ENCODE measurements at places on chromosomes 12 and 14.

GRCh38 chr14:52923902-52924575 is 26.8 kb downstream of the FERMT2 start:
- DNase-seq = no peak

GRCh38 chr14:47526591-47527244 is 148.7 kb downstream of the MDGA2 start:
- DNase-seq = no peak

- no peak for DNase-seq
These were observed at the start of gene RGS6 for GRCh38 chr14:71932229-71932981. Gene RGS6, plus strand, starts transcription at chr14:71932429.

DNA sequence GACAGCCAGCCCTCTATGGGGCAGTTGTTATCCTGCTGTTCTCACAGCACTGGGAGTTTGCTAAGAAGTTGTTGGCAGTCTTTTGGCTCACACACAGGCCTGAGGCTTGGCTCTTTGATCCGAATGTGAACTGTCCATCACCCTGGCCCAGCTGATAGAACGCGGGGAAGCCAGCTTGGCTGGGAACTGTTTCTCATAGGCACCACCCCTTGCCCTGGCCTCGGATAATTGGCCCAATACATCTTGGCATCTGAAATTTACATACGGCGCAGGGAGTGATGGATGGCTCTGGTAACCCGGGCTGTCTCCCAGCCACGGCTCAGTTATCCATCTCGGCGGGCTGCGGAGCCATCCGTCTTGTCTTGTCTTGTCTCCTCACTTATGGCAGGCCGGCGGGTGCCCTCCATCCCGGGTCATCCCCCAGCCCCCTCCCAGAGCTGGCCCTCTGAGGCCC is 164.1 kb downstream of the PHETA1 start:
- no peak for DNase-seq

- no peak for DNase-seq
These were observed 123.4 kb downstream of the KSR2 start for GRCh38 chr12:117845271-117845904.

GRCh38 chr12:102833687-102834441 is 83.2 kb downstream of the PAH start:
- DNase-seq = no peak

GRCh38 chr12:54983536-54984101 is 943 bp downstream of the TESPA1 start:
- no peak for DNase-seq

- no peak for DNase-seq
These were observed 7.7 kb downstream of the PPP1R3E start for GRCh38 chr14:23294734-23295561.

DNA sequence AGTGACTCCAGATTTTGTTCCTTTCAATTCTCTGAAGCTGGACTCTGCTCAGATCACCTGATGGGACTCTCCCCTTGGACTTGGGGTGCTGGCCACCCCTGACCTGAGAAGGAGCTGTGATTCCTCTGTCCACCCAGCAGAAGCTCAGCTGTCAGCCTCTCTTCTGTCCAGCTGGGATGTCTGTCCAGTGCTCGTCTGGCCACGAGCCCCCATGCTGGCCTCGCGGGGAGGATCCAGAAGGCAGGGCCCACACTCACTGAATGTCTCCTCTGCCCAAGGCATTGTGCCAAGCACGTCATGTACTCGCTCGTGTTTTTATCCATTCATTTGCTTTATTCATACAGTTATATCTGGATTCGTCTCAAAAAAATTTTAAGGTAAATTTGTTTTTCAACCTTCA is 14.2 kb upstream of the SLC24A4 start:
- no peak for DNase-seq

- peak; percentile 29 for DNase-seq
These were observed 83.7 kb downstream of the CHGA start for GRCh38 chr14:93006567-93007051.

DNA sequence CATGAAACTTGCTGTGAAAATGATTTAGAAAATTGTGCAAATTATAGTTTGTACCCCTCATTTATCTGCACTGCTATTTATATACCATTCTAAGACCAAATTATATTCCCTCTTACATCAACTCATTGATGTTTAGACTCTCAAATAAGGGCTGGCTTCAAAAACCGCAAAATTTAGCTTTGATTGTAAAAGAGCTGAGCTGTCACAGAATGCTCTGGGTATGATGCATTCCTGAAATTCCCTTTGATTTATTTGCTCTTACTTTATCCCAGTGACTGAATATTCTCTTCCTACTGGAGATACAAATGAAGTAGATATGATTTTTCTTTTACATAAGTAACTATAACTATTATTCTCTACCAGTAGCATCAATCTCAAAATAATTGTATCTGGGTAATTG is 78.0 kb upstream of the TMTC2 start:
- DNase-seq = no peak

DNA sequence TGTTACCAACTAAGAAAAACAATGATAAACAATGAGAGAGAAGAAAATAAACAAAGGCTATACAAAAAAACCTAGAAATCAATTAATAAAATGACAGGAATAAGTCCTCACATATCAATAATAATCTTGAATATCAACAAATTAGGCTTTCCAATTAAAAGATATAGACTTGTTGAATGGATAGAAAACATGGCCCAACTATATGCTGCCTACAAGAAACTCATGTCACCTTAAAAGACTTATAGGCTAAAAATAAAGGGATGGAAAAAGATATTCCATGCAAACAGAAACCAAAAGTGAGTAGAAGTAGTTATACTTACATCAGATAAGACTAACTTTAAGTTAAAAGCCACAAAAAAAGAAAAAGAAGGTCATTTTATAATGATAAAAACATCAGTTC is 183.9 kb downstream of the MYRFL start:
- no peak for DNase-seq

DNA sequence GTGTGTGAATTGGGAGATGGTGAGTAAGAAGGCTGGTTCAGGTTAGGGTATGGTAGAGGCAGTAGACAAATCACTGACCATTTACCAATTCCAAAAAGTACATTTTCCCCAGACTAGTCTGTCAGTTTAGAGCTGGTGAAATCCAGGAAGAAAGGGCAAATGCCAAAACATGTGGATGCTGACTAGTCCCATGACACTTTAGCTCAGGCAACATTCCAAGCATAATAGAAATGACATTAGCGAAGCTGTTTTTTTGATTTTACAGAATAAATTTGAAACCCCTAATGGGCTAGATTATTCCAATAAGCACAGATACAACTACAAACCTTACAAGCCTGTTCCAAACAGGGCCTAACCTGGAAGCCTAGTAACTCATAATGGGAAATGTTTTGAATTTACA is 884.2 kb downstream of the FLRT2 start:
- DNase-seq = no peak

- DNase-seq = no peak
These were observed 47.0 kb upstream of the KCNA5 start for GRCh38 chr12:4996714-4997113.

GRCh38 chr14:61281948-61282275 is 774 bp upstream of the TMEM30B start:
- DNase-seq = no peak

DNA sequence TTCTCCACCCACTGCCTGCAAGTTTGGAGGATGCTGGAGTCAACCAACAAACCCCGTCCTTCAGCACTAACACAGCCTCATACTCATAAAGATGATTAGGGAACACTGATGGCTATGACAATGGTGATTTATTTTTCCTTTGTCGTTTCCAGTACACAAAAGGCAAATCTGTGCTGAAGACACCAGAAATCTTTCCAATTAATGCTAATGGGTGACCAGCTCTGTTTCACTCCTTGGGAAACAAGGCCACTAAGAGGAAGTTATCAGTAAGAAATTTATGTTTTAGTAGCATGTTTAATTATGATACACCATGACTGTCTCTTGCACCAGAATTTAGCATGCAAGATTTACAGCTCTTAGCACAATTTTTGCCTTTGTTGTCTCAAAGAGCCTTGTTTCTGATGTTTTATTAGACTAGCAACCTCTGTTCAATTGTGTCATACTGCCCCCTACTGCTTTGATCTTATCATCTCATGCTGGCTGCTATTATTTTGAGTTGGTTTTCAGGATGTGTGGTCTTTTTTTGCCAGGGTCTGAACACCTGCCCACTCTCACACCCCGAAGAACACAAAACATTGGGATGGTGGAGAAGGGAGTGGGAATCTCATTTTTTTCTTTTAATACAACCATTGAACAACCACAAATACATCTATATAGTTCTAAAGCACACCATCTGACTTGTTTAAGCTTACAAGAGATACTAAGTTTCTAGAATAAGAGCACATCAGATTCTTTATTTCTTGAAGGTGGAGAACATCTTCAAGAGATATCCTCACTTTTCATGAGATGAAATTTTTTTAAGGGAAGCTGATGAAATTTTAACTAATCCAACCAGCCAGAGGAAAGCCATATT is 160.9 kb downstream of the SPTSSA start:
- no peak for DNase-seq
